Cardiac atrium fibroblast (primary cell): ENCODE measurements at places on chromosomes 2 and 18. TPM values are rescaled to one million over a fixed set of nuclear protein-coding genes. Genes with fewer than 3 reads are reported as not detected.

The GPR45 gene
- total RNA-seq = not detected in 2 replicates

The NOSTRIN gene
- total RNA-seq = 0.16 and 0.18 TPM in 2 replicates

The CYS1 gene
- total RNA-seq = under 0.01 and 0.16 TPM in 2 replicates

The ANKRD23 gene
- 0.32 TPM in 1 of 2 replicates, not detected in the other for total RNA-seq

The G6PC2 gene
- total RNA-seq = not detected in 2 replicates

The CD8A gene
- not detected in 2 replicates for total RNA-seq

The POTEC gene
- not detected in 2 replicates for total RNA-seq

The TCF23 gene
- under 0.01 TPM in 1 of 2 replicates, not detected in the other for total RNA-seq

The NCKAP1 gene
- total RNA-seq = 105 and 106 TPM in 2 replicates

The ANKRD30B gene
- total RNA-seq = not detected in 2 replicates

The VWA3B gene
- total RNA-seq = not detected in 2 replicates

The LIPT1 gene
- total RNA-seq = 11.8 and 13.5 TPM in 2 replicates

The CFC1 gene
- total RNA-seq = not detected in 2 replicates

The ZNG1B gene
- total RNA-seq = 23.6 and 24.9 TPM in 2 replicates

The APCDD1 gene
- total RNA-seq = 9.2 and 26.7 TPM in 2 replicates

The CRYBA2 gene
- not detected in 2 replicates for total RNA-seq

The LYG2 gene
- total RNA-seq = not detected in 2 replicates

The SLC14A1 gene
- 0.49 TPM in 1 of 2 replicates, not detected in the other for total RNA-seq

The TXNDC2 gene
- total RNA-seq = 0.32 TPM in 1 of 2 replicates, not detected in the other

The OSR1 gene
- 38.1 and 72.7 TPM in 2 replicates for total RNA-seq

The NT5DC4 gene
- total RNA-seq = not detected in 2 replicates
